ENCODE measurements at places on chromosomes 1 and 21.

DNA sequence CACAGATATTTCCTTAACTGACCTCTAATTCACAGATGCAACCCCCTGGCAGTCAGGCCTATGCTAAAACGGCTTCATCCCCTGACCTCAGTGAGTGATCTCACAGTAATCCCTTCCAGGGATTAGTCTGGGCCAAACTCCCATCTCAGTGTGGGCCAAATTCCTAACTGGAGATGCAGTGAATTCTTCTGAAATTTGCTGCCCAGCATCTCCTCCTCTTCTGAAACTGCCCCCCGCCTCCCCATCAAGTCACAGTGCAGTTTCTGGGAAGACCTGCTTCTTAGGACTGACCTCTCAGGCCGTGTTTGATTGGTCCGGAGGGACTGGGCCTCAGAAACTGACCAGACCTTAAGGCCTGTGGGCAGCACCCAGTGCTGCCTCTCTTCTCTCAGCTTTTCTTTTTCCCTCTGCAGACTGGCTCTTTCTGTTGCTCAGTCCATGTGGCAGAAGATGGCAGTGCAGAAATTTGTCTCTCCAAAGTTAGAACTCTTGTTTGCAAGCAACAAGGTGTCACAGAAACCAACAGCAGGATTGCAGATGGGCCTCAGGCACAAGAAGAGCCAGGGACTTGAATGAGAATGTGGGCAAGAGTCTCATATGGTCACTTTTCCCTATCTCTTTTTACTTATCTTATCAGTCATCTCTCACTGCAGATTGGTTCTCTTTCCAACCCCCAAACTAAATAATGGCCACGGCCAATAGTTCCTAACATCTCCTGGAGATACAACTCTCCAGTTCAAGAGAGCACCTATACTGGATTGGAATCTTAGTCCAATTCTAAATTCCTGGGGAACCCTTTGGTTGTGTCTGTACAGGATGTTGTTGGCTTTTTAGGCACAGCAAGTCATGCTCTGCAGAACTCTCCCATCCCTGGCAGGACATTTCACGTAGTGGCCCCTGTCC is 95.5 kb upstream of the RALGPS2 start:
- no peak for DNase-seq

DNA sequence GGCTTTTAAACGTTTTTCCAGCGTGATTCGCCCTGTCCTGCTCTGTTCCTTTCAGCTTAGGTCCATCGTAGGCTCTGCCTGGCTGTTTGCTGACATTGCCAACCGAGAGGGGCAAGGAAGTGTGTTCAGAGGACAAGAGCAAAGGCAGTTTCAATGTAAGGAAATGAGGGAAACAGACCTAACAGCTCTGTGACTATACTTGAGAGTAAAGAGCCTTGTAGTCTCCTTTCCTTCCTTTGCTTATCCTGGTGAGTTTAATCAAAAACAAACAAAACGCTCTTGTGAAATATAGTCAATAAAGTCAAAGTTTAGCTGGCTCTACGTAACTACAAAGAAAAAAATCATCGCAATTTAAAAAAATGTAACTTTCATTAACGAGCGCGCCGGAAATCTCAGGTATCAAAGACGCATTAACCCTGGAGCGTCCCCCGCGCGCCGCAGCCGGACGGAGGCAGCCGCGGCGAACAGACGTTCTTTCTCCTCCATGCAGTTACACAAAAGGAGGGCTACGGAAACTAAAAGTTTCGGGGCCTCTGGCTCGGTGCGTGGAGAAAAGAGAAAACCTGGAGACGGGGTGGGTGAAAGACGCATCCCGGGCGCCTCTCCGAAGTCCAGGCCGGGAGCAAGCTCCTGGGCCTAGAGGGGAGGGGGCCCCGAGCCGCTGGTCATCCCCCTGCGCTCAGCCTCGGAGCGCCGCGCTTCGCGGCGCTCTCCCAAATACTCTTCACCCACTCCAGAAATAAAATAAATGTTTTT is 617 bp upstream of the ADGRL2 start:
- DNase-seq: no peak

DNA sequence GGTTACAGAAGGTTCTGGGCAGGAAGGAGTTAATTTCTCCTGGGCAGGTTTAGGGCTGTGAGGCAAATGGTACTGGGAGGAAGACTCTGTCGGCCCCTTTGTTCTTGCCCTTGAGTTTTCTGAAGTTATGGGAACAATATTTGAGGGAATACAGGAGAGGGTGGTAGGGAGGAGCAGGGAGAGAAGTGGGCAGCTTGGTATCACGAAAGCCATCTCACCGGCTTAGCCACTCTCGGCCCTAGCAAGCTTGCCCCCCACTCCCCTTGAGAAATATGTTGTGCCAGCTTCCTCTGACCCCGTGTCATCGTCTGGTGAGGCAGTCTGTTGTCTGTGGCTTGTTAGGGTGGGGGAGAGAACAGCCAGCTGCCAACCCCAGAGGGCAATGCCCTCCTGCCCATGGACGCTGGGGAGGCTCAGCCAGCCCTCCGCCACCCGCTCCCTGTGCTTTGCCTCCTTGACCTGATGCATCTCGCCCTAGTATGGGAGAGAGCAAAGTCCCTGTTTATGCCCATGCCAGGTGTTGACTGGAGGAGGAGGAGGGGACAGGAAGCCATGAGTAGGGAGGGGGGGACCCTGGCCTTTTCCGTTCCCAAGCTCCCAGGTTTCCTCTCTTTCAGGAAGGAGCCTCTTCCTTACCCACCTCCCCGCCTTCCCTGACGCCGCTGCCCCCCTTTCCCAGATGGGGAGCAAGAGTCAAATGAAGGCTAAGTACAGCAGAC is 1.2 kb downstream of the EFNA1 start:
- no peak for DNase-seq

- DNase-seq: peak; percentile 54
These were observed 6.6 kb downstream of the CBR3 start for GRCh38 chr21:36141513-36141925.

DNA sequence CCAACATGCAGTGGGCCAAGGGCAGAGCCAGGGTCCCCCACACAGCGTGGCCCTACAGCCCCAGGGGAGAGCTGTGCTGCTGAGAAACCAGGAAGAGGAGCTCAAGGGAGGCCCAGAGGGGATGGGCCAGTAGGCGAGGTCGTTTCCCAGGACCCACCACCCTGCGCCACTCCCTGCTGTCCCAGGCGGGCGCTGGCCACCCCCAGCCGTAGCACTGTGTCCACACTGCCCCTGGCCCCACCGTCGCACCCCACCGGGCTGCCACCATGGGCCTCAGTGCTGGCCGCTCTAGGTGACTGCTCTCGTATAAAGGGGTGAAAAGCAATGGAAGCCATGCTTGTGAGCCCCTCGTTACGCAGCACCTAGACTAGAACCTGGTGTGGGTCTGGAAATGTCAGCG is 22.4 kb downstream of the NADK start:
- DNase-seq: no peak

- no peak for DNase-seq
These were observed 144.1 kb downstream of the GREM2 start for GRCh38 chr1:240467895-240468294.

DNA sequence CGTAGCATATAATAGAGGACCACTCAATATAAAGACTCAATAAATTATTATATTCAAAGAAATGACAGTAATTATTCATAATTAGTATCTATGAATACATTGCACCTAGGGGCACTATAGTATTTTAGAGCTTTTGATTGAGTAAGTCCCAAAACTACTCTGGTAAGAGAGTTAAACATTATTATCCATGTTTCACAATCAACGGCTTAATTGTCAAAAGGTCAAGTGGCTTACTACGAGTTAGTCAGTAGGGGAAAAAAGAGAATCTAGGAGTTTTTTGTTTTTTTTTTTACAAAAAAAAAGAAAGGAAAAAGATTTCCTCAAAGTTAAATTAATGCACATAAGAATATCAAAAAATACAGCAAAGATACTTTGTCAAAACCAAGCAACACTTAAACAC is 20.4 kb upstream of the LAMC1 start:
- DNase-seq: no peak

- DNase-seq: no peak
These were observed 467.3 kb downstream of the SETD4 start for GRCh38 chr21:35593000-35593502.

- no peak for DNase-seq
These were observed 47.0 kb upstream of the BCAR3 start for GRCh38 chr1:93728480-93729131.

GRCh38 chr21:36113647-36114428 is 21.0 kb upstream of the CBR3 start:
- DNase-seq: peak; percentile 16

DNA sequence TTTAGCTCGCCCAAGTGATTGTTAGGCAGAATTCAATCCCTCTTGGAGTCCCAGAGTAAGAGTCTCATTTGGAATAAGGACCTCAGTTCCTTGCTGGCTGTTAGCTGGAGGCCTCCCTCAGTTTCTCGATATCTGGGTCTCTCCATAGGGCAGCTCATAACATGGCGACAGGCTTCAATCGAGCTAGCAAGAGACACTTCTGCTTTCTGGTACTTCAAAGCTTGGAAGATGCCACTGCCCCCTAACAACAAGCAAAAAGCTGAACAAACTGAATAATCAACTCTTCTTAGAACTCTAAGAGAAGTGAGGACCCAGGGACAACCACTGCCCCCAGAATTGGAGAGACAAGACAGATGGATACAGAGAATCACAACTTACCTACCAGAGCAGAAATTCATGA is 86.2 kb downstream of the TEX35 start:
- no peak for DNase-seq

- DNase-seq: no peak
These were observed 14.7 kb downstream of the SRRM1 start for GRCh38 chr1:24657781-24658180.

DNA sequence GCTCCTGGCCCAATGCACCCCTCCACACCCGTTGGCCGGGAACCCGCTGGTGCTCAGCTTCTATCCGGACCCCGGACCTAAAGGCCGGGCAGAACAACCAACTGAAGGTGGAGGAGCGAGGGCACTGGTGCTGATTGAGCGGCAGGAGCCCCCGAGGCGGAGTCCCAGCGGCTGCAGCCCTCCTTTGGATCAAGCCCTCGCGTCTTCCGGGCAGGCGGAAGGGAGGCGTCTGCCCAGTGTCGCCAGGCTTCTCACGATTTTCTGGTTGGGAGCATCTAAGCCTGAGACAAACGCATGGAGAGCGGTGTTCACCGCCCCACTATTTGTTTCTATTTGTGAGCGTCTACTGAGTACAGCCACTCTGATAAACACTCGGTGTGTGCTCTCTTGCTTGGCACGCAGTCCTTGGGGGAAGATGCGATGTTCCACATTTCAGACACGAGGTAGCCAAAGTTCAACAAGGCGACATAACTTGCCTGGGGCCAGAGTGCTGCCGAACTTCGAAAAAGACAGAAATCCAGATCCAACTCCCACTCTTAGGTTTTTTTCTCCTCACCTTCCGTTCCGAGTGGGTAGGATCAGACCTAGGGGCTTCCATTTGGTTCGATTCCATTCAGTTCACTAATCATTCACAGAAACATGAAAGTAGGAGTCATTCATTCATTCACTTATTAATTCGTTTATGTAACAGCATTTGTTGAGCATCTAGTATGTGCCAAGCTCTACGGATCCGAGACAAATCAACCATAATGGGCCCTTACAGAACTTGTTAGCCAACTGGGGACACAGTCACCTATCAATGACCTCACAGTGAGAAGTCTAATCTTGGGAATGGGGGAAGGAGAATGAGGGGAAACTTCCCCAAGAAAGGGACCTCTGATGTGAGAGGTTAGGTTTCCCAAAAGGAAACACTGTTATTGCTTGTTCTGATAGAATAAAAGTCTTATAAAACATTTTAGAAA is 4.9 kb upstream of the DMRTA2 start:
- no peak for DNase-seq

- no peak for DNase-seq
These were observed at the start of gene HTR6 for GRCh38 chr1:19664453-19665185. HTR6 (plus strand) TSS chr1:19664875; CDS start chr1:19665754, 879 bp downstream.
